ENCODE measurements at places on chromosomes 5 and 9.

GRCh38 chr9:96617439-96618185 lies 2.0 kb downstream of the CDC14B start:
- H3K27me3 ChIP-seq: peaks cover 45% of the 10 kb centered on the region
- DNase-seq: no peak

DNA sequence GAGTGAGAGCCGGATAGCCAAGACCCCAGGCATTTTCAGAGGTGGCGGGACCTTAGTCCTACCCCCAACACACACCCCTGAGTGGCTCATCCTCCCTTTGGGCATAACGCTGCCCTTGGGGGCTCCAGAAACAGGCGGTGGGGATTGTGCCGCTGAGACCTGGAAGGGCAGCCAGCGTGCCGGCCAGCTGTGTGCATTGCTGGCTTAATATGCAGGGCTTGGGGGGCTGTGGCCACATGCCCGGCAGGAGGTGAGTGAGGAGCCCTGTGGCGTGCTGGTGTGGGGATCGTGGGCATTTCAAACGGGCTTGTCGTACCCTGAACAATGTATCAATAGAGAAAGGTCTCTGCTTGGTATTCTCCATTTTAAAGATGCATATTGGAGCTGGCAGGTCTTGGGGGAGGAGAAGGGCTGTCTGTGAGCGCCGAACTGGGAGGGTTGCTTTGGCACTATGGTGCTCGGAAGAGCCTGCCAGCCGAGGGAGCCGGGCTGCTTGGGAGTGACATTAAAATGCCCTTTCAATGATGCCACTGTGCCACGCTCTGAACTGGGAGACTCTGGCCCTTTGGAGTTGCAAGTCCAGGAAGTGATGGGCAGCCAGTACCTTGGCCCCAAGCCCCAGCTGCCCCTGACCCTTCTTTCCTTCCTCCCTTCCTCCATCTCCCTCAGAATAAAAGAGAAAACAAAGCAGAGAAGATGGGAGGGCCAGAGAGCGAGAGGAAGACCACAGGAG lies 11.2 kb upstream of the OLFM1 start:
- H3K4me1 ChIP-seq: no peaks in the 10 kb centered on the region
- peaks cover 26% of the 10 kb centered on the region for H3K27me3 ChIP-seq
- no peaks in the 10 kb centered on the region for H3K36me3 ChIP-seq
- no peak for DNase-seq
- no peak overlapping the region for H3K4me3 ChIP-seq
- no peak overlapping the region for H3K27ac ChIP-seq

GRCh38 chr9:135517407-135517822 lies 3.8 kb upstream of the LCN1 start:
- H3K27me3 ChIP-seq: peaks cover 4% of the 10 kb centered on the region
- H3K4me1 ChIP-seq: no peaks in the 10 kb centered on the region

DNA sequence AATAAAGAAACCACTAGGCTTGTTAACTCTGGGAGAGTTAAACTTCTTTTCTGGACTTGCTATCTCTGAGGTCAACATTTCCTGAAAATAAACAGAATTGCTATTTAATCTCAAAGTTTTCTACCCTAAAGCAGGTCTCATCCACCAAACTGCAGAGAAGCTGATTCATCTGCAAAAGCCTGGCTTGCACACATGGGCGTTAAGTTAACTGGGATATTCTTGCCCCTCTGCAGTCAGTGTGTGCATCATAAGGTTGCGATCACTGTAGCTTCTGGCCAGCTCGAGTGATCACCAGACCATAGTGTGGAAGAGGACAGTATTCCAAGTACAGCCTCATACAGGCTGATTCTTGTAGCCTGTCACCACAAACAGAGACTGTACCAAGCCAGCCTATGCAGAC lies 99.2 kb downstream of the SPOCK1 start:
- H3K4me3 ChIP-seq: no peak overlapping the region
- peaks cover 16% of the 10 kb centered on the region for H3K27me3 ChIP-seq
- no peaks in the 10 kb centered on the region for H3K36me3 ChIP-seq
- DNase-seq: no peak
- no peak overlapping the region for H3K27ac ChIP-seq

DNA sequence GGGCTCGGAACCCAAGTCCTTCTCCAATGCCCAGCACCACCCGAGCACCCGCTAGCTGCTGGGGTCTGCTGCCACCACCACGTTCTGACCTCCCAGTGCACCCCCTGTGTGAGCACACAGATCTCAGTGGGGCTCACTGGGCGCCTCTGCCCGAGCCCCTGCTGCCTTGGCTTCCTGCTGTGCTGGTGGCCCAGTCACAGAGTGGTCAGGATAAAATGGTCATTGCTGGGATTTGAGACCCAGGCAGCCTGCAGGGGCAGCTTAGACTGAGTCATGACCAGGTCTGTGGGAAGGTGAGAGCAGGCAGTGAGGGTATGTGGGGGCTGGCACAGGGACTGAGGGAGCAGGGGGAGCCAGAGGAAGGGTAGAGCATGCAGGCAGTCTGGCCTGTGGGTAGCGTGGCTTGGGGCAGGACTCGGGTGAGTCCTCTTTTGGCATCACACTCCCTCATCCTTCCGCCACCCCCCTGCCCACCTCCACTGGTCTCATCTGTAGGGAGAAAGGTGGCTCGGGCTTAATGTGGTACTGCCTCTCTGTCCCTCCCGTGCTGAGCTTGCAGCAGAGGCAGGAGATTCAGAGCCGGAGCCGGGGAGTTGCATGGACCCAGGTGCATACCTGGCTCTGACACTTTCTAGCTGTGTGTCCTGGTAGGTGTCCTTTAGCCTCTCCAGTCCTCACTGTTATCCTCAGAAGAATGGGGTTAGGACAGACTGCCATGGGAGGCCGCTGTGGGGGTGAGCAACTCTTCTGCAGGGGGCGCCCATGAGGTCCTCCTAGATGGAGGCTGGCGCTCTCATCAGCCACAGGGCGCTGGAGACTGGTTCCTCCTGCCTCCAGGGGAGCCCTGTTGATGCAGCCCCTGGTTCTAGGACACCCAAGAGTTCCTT lies 32.1 kb downstream of the USP20 start:
- no peak overlapping the region for H3K4me3 ChIP-seq
- peaks cover 37% of the 10 kb centered on the region for H3K36me3 ChIP-seq
- H3K27me3 ChIP-seq: no peaks in the 10 kb centered on the region
- peak overlapping the region; percentile 94 for H3K27ac ChIP-seq
- peak; percentile 61 for DNase-seq
- H3K4me1 ChIP-seq: peaks cover 83% of the 10 kb centered on the region

- no peaks in the 10 kb centered on the region for H3K36me3 ChIP-seq
- H3K27me3 ChIP-seq: no peaks in the 10 kb centered on the region
- H3K4me1 ChIP-seq: no peaks in the 10 kb centered on the region
- no peak overlapping the region for H3K4me3 ChIP-seq
- no peak overlapping the region for H3K27ac ChIP-seq
These were observed 328.6 kb downstream of the CYLC2 start for GRCh38 chr9:103323699-103324098.

DNA sequence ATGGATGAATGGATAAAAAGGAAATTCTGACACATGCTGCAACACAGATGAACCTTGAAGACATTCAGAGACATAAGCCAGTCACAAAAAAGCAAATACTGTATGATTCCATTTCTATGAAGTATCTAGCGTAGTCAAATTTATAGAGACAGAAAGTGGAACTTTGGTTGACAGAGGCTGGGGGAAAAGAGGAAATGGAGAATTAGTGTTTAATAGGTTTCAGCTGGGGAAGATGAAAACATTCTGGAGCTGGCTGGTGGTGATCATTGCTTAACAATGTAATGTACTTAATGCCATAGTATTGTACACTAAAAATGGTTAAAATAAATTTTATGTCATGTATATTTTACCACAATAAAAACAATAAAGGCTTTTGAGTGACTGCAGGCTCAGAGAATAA lies 24.2 kb downstream of the PPIC start:
- no peak overlapping the region for H3K4me3 ChIP-seq
- no peaks in the 10 kb centered on the region for H3K27me3 ChIP-seq
- H3K27ac ChIP-seq: no peak overlapping the region

DNA sequence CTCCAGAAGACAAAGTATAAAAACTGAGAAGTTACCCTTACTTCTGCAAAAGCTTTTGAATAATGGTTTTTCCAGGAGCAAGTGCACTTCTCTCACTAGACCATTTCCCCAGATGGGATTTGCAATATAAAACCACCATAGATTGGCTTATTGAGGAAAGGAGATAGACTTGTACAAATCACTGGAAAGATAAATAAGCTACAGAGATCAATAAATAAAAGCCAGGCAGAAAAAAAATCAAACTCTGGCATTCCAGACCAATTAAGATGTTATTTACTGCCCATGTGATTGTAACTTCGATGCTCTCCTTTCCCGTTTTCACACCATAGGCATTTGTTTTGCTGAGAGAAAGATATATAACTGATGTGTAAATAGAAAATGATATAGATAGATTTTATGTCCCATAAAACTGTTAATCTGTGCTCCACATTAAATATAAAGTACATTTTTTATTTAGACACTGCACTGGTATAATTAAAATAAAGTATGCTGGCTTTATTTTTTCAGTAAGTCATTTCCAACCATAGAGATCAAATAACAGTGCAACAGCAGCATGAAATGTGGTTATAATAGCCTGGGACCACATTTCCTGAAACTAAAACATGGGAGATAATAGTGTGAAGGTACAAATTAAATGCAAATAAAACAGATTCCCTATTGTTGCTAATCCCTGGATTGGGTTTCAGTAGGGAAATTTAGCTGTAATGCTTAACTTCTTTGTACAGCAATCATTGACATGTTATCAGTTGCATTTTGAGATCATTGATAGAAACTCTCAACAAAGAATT lies 177.7 kb downstream of the NR2F1-AS1 start:
- no peaks in the 10 kb centered on the region for H3K27me3 ChIP-seq
- H3K36me3 ChIP-seq: no peaks in the 10 kb centered on the region
- no peak overlapping the region for H3K27ac ChIP-seq
